ENCODE measurements at places on chromosomes 13 and 19.
A peak's percentile ranks its signal among the peaks of the same experiment; 100 is the strongest.

DNA sequence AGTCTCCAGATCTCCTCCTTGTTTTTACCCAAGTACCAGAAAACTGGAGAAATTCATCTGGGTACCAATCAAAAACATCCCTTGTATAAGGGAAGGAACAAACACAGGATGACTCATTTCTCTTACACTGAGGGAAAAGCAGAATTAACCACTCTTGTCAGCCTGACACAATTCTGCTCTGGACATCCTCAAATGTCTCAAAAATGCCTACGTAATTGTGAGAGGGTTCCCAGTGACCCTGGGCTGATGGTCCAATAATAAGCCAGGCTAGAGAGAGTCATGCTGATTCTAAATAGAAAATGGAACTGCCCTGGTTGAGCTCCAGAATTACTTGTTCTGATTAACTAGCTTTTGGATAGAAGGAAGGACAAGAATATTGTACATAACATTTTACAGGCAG is 14.5 kb downstream of the ZNF708 start:
- DNase-seq, result no peak

DNA sequence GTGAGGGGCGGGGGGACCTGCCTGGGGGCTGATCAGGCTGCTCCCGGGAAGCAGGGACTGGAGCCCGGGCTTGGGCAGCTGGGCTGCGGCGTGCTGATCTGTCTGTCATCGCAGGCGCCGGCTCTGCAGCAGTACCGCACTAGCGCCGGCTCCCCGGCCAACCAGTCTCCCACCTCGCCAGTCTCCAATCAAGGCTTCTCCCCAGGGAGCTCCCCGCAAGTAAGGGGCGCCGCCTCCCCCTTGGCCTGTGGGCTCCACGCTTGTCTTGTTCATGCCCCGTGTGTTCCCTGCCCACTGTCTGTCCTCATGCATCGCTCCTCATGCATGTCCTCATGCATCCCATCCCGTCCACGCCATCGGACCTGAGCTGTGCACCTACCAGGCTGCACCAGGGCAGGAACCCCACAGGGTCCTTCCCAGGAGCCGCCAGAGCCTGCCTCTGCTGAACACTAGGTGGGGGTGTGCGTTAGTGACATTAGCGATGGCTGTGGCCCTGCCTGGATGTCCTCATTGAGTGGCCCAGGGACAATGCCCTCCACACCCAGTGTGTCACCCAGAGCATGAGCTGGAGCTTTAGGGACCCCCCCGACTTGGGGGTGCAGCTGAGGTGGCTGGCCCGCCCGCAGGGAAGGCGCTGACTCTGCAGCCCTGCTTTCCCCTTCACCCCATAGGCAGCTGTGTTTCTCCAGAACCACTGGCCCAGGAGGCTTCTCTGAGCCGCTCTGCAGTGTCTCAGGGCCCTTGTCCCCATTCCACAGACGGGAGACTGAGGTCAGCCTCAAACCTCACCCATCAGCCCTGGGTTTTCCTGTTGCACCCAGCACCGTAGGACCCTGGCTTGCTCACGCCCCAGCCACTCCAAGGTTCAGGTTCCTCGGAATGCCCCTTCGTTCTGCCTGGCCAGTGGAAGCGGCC is 19.5 kb downstream of the COMP start:
- no peak for DNase-seq

GRCh38 chr19:34904664-34905527 is 21.8 kb upstream of the ZNF30 start:
- DNase-seq, result no peak

GRCh38 chr19:33396701-33397535 is 23.4 kb downstream of the CEBPG start:
- no peak for DNase-seq

DNA sequence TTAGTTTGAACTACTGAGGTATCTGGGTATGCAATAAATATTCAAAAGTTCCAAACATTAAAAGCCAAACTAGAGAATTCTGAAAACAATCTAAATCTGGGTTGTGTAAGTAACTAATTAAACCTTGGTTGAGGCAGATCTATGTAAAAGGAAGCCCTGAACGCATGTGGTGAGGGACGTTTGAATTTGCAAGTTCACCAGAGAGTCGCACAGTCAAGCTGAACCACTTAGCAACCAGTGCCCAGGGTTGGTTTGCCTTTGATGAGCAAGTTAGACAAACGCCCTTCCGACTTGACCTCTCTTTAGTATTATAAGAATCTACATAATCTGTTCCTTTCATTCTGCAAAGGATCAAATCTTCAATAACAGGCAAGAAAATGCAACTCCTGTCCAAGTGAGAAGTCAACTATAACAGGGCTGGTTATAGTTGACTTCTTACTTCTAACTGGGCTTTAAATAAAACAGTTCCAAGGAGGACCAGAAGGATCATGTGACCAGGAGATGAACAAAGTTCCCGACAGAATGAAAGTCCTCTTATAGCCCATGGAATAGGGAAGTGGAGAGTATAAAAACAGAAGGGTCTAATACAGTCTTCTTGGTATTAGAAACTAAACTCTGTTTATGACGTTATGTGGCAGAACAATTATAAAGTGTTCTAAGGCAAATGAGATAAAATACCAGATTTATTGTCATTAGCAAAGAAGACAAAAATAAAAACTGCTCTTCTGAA is 40.6 kb downstream of the PHF11 start:
- no peak for DNase-seq

- no peak for DNase-seq
These were observed 43.9 kb downstream of the SIAH3 start for GRCh38 chr13:45807520-45808099.

GRCh38 chr19:6801485-6802086 is 29.1 kb downstream of the VAV1 start:
- no peak for DNase-seq

DNA sequence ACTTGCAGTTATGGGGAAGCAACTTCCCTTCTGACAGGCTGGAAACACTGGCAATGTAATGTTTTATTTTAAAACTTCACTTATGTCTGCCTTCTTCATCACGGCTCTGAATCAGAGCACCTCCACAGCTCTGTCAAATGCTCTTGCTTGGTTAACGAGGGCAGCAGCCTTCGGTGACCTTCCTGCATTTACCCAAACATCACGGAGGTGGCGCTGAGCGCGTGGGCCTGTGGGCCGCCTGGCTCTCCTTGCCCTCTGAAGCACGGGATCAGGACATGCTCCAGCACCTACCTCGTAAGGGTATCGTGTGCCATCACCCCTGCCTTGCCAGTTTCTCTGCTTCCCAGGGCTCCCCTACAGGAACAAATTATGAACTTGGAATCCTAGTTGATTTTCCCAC is 310.0 kb downstream of the TEX29 start:
- peak; percentile 51 for DNase-seq

DNA sequence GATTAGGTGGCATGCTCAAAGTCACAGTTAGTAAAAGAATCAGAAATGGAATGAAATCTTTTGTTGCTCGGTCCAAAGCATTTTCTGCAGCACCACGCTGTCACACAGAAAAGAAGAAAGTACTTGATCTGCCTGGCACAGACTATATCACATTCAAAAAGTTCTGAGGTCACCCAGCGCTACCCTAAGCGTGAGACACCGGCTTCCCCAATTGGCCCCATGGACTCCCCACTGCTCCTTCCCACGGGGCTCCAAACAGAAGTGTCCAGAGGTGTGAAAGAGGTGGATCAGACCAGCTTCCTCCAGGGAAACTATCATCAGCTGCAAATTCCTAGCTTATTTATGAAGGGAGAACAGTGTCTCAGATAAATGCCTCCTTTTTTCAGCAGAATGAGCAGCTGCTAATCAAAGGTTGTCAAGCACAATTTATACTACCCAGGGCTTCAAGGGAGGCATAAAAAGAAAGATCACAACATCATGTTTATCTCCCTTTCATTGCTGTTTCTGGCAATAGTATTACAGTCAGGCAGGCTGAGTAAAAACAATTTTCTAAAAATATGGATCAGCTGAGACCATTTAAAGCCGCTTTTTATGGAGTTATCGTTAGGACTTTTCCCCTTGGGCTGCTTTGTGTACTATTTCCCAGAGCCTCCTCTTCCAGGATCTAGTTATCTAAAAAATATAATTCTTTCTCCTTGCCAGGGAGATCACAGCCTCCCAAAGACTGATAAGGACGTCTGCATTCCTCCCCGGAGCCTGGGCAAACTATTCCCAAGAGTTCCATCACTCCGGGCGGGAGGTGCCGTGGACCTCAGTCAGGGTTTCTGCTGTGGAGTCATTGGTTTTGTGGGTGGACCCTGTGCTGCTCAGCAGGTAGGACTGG is 208.0 kb downstream of the LHFPL6 start:
- DNase-seq, result no peak

- no peak for DNase-seq
These were observed 9.2 kb upstream of the CABP5 start for GRCh38 chr19:48053076-48053475.

DNA sequence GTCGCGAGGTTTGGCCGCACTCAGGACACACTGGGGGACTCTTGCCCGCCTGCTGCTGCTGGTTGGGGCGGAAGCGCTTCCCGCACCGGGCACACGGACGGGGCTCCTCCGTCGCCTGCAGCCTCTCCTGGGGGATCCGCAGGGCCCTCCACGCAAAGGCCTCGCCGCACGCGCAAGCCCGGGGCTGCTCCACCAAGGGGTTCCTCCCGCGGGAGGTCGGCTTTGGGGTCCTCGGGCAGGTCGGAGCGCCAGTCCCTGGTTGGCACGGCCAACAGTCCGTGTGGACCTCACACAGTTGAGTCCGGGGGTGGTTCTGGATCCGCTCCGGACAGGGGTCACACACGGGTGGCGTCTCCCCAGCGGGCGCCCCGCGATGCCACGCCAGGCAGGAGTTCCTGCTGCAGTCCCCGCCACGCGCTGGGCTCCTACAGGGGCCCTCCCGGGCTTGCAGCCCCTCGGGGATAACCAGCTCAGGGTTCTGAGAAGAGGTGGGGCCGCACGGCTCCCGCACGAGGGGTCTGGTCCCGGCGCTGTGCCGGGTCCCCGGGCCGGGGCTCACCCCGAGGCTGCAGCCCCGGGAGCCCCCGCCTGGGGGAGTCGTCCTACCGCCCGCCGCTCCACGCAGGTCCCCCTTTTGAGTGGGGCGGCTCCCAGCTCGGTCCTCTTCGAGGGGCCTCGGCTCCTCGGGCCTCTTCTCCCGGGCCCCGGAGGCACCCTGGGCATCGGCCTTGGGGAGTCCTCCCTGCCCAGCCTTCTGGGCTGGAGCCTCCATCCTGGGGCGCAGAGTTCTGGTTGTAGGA is 6.2 kb upstream of the ZNF497 start:
- DNase-seq, result no peak

DNA sequence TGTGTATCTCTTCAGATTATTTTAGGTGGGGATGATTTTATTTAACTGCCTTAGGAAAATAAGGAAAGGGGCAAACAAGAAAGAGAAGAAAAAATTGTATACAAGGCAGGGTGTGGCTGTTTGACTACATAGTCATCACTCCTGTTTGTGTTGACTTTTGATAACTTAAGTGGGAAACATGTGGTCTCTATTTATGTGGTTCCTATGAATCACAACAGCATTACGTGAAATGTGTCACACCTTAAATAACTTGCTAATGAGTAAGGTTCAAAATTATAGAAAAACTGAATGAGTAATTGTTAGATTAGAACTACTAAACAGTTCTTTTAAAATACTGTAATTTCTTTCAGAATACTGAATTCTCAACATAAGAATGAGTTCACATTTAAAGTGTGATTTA is 69.3 kb downstream of the LMO7 start:
- DNase-seq, result no peak

DNA sequence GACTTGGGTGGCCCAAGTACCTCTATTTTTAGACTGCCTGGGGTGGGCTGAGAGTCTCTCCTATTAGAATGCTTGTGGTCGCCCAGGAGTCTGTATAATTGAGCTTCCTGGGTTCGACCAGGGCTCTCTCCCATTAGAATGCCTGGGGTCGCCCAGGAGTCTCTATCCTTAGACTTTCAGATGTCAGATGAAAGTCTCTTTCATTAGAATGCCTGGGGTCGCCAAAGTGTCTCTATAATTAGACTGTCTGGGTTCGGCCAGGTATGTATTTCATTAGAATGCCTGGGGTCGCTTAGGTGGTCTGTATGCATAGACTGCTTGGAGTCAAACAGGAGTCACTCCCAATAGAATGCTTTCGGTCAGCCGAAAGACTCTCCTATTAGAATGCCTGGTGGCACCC is 1471.7 kb downstream of the UQCRFS1 start:
- no peak for DNase-seq

DNA sequence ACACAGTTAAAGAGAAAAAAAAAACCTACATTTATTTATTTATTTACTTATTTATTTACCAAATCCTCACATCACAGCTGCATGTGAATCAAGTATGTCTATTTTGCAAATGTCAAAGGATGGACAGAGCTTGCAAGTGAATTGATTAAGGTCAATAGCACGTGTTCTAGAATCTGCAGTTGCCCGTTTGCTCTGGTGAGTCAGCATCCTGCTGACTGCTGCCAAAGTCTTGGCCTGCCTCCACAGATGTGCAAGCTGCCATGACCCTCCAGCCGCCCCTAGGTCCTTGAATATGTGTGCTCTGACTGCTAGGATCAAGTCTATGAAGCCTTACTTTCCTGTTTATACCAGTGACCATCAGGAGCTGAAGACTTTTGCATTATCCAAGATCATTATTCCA is 320.6 kb downstream of the GPC5 start:
- no peak for DNase-seq

DNA sequence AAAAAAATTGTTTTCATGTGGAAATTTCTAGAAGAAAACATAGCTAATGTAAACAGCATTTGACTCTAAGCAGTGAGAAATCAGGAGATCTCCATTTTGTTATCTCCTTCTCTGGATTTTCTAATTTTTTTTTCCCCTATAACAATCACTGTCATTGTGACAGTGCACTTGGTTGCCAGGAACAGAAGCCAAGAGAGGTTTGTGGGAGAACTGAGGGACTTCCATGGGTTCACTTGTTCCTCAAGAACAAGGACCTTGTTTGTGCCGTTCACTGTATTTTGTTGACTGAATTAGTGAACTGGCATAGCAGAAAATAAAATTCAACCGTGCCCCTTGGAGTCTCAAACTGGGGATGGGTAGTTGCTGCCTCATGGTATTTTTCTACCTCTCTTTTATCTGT is 17.1 kb downstream of the SHISA7 start:
- no peak for DNase-seq

DNA sequence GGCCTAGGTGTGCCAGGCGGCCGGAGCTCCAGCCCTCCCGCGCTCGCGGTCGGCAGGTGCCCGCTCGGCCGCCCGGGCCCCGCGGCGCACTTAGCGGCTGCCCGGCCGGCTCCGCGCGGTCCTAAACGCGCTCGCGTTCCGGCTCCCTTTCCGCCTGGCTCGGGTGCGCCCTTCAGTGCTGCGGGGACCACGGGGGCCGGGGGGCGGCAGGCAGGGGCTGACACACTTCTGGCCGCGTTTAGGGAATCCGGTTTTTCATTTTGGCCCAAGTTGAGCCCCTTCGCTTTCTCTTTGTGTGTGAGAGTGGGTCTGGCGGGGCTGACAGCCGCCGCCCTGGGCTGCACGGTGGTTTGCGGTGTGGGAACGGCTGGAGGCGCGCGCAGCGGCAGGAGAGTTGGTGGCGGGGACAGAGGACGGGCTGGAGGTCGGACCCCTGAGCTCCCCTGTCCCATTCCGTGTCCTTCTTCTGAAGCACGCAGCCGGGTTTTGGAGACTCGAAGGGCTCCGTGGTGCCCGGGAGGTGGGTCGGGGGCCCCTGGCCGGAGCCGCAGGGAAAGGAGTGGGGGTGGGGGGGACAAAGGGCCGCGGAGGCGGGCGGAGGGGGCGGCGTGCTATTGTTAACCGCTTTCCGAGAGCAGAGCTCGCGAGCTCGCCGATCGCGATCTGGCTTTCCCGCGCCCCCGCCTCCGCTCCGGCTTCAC is 3.1 kb downstream of the FGF9 start:
- DNase-seq, result peak; percentile 31
